ENCODE measurements at places on chromosomes 16 and 17.
A peak's percentile ranks its signal among the peaks of the same experiment; 100 is the strongest.

- DNase-seq: no peak
Observed at GRCh38 chr16:22007159-22007508, 777 bp upstream of the MOSMO start.

- peak; percentile 80 for DNase-seq
Observed at GRCh38 chr16:89918453-89919347, at the start of gene MC1R. Gene MC1R (plus strand): TSS chr16:89918862. CDS start chr16:89919259, 397 bp downstream.

GRCh38 chr17:78359321-78359996 lies 418 bp downstream of the SOCS3 start:
- DNase-seq: peak; percentile 56

DNA sequence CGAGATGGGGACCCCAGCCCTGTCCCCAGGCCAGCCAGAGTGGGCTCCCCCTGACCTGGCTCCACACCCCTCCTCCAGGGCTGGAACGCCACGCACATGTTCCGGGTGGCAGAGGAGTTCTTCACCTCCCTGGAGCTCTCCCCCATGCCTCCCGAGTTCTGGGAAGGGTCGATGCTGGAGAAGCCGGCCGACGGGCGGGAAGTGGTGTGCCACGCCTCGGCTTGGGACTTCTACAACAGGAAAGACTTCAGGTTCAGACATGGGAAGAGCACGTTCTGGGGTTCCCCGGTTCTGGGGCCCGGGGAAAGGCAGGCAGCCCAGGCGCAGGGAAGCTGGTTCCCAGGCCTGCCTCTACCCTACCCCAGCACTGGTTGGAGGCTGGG lies 4.6 kb downstream of the ACE start:
- DNase-seq: no peak

DNA sequence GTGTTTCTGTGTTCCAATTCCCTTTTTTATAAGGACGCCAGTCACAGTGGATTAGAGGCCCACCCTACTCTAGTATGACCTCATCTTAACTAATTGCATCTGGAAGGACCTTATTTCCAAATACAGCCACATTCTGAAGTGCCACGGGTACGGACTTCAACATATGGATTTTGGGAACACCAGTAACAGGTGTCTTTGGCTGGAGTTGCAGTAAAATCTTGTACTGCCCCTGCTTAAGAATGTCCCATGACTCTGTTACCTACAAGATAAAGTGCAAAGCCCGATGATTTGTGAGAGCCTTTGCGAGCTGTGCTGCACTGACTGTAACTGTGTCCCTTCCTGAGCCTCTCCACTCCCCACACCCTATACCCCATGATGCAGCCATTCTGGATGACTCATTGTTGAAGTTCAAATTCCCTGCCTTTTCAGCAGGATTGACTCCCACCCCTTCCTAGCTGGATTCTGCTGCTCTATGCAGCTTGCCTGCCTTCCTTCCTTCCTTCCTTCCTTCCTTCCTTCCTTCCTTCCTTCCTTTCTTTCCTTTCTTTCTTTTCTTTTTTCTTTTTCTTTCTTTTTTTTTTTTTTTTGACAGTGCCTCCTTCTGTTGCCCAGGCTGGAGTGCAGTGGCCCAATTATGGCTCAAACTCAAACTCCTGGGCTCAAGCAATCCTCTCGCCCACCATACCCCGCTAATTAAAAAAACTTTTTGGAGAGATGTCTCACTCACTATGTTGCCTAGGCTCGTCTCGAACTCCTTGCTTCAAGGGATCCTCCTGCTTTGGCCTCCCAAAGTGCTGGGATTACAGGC lies 2.1 kb downstream of the HCRT start:
- no peak for DNase-seq

GRCh38 chr17:38748149-38748891 lies at the start of gene PCGF2:
Gene PCGF2 (minus strand): TSS chr17:38748336. CDS start chr17:38740402, 7,934 bp downstream.
- DNase-seq: peak; percentile 94

DNA sequence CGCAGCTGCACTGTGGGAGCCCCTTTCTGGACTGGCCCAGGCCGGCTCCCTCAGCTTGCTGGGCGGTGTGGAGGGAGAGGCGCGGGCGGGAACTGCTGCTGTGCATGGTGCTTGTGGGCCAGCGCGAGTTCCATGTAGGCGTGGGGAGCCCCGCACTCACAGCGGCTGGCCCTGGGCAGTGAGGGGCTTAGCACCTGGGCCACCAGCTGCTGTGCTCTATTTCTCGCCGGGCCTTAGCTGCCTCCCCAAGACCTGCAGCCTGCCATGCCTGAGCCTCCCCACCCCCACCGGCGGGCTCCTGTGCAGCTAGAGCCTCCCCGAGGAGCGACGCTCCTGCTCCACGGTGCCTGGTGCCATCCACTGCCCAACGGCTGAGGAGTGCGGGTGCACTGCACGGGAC lies 1.7 kb downstream of the MTHFSD start:
- DNase-seq: no peak

GRCh38 chr16:81956213-81956948 lies 54.9 kb downstream of the SDR42E1 start:
- no peak for DNase-seq

DNA sequence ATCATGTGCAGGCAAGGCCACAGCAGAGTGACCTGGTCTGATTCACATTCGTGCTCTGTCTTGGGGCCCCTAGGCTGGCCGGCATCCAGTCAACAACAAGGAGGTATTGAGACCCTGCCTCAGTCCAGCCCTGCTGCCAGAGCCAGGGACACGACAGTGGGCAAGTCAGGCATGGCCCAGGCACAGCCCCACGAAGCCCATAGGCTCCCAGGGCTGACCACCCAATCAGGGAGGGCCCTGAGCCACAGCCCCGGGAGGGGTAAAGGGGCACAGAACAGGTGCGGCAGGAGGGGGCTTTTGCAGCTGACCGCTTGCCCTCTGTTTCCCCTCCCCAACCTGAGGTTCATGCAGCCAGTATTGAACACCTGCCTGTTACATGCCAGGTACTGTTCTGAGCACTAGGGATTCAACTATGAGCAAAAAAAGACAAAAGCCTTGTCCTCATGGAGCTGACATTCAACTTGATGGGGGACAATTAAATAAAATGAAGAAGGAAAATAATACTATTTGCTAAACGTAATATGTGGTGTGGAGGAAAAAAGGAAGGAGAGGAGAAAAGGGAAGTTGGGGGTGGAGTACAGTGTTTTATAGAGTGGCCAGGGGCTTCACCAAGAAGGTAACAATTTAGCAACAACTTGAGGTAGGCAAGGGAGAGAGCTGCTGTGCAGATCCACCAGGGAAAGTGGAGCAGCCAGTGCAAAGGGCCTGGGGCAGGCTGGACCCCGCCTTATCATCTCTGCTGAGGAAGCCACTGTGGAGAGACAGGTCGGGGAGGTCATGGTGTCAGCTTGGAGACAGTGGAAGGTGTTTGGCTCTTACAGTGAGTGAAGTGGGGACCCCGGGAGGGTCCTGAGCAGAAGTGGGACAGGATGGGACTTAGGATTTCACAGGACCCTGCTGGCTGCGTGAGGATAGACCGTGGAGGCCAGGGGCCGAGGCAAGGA lies 6.1 kb downstream of the DRC3 start:
- DNase-seq: no peak

GRCh38 chr16:13351181-13351580 lies 449.8 kb downstream of the SHISA9 start:
- no peak for DNase-seq

All from ELF-1 (cell line).